ENCODE measurements at places on chromosomes 13 and 19.

- DNase-seq: no peak
Observed at GRCh38 chr19:17353386-17353785, 16.0 kb downstream of the GTPBP3 start.

GRCh38 chr13:31814536-31814935 is 75.2 kb downstream of the RXFP2 start:
- no peak for DNase-seq

GRCh38 chr13:23007426-23007825 is 173.4 kb upstream of the SGCG start:
- DNase-seq: no peak

DNA sequence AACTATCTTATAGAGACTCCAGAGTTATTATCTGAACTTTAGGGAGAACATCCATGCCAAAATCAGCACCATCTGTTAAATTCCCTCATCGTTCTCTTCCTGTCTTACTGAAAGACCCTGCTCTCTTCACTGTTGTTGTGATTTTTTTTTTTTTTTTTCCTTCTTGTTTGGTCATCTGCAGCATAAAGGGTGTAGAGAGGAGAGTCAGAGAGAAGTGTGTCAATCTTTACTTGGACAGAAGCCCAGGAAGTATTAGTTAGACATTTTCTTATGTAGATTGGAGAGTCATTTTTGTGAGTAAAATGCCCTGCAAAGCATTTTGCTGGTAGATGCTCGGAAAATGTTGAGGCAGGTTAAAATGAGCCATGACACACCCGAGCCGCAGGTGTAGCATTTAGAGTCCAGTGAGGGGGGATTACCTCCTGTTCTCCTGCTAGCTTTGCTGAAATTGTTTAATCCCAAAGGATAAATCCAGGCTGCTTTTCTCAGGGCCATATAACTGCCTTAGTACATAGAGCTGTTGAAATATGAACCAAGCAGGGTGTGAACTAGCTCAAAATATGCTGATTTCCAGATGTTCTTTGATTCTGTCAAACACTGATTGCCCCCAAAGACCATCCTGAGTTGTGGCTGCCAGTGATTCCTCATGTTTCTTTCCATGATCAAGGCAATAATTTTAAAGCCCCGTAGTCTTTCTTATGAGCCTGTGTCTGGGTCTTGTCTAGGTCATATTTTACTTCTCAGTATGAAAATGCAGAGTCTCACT is 143.5 kb downstream of the DCT start:
- DNase-seq: no peak

GRCh38 chr13:75334634-75335447 is 147.1 kb downstream of the TBC1D4 start:
- no peak for DNase-seq

GRCh38 chr13:35524171-35524570 is 47.7 kb upstream of the MAB21L1 start:
- no peak for DNase-seq

DNA sequence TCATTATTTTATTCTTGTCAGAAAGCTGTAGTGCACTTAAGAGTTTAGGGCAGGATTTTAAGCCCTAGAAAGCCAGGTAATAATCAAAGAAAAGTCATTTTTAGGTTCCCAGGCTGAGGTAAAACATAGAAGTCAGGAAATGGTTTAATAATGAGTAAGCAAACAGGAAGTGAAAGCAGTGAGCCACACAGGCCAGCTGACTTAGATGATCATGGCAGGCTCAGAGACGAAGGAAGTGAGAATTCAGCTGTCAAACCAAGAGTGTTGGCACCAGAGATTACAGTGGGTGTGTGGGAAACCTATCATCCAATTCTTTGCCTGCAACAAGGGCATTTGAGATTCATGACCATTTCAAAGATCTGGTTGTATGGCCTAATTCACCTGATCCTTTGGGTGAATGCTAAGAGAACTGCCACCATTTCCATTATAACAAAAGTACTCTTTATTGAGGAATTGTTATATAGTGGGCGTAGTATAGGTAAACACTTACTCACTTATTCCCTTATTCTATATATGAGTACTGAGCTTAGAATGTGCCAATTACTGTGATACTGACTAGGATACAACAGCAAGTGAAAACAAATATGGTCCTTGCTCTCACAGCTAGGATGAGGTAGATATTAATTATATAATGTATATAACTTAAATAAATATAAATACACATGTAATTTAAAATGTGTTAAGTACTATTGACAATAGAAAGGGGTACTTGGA is 103.7 kb upstream of the EDNRB start:
- DNase-seq: peak; percentile 1
